DMS 273 treated with DMSO at 0.1 percent for 48 hours (cell line): ENCODE measurements at places on chromosomes 7 and 10.

- no peak for DNase-seq
These were observed 217.5 kb downstream of the POLR1F start for GRCh38 chr7:19491371-19491770.

- no peak for DNase-seq
These were observed 59.4 kb upstream of the ASAH2 start for GRCh38 chr10:50310560-50311174.

GRCh38 chr7:84975586-84976185, 211.2 kb downstream of the SEMA3D start:
- DNase-seq = no peak

- DNase-seq = no peak
These were observed 53.2 kb upstream of the ABLIM1 start for GRCh38 chr10:114711176-114711868.

DNA sequence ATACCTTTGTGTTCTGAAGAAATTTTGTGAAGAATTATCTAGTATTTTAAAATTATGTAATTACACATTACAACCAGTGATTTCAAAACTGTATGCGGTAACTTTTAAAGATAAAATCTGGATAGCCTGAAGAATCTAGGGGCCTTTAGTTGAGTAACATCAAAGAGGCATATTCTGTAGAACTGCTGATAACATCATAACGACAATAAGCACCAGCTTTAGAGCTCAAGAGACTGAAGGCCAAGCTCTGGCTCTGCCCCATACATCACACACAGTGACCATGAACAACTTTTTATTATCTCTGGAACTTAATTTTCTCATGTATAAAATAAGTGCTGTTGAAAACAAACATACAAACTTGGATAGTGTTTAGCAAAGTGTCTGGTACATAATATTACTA, 121.1 kb upstream of the RHOBTB1 start:
- DNase-seq = no peak

- DNase-seq = no peak
These were observed 508.2 kb downstream of the ZWINT start for GRCh38 chr10:55852900-55853299.

DNA sequence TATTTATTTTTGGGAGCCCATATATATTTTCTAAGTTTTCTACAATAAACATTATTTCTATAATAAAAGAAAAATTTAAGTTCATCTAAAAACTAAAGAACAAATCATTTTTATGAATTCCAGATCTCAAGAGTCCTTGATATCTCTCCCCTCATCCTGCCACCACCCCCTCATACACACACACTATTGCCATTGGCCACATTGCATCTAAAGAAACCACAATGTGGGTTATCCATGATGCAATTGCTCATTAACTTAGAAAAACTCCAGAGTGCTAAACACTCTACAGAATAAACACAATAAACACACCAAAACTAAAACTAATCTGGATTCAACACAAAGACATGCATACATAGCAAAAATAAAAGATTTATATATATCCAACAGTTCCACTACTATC, 37.8 kb downstream of the FAM13C start:
- DNase-seq = no peak

DNA sequence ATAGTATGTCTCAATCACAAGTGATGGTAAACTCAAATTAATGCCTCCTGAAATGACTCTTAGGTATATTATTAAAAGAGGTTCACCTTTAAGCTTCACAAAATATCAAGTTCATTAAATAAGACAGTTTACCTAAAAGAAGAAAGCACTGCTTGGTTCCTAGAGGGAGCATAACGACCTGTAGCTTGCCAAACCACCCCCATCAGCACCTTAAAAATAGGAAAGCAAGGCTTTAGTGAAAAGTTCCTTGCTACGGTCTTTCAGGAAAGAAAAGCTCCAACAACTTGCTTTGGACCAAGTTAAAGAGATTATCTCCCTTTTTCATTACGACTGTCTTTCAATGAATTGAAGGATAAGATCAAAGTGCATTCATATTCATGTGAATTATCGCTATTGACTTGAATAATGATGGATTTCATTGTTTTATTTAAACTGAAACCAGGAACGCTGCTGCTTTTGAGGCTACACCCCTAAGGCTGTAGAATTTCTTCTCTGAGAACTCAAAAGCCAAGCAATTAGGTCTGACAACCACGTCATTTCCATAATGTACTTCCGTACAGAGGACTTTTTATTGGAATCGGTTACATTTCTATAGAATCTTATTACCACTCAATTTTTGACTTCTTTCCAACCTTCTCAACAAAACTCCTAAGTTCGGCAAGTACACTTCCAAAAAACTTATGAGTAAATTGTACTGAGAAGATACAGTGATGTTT, 7.0 kb upstream of the SPAG6 start:
- no peak for DNase-seq

GRCh38 chr10:71090801-71091200, 121.6 kb upstream of the UNC5B start:
- no peak for DNase-seq

DNA sequence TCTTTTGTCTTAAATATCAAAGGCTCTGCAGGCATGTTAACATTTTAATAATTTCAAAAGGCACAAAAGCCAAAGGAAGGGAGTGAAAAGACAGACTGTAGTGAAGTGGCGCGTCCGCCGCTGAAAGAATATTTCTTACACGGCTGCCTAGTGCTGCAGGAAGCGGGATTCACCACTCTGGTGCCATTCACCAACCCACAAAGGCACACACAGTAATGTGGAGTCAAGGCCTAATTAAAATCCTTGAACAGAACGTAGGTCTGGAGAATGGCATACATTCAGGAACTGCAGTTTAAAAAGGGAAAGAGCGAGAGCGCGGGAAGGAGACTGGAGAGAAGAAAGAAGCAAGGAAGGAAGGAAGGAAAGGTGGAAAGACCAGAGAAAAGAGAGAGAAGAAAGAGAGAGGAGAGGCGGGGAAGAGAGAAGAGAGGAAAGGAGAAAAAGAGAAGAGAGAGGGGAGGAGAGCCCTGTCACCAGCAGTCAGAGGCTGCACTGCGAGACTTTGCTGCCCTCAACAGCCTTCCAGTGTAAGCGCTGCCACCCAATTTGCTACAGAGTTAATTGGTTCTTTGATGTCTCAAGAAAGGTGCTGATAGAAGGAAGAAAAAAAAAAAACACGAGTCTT, 554.0 kb downstream of the MDFIC start:
- DNase-seq = no peak

- DNase-seq = no peak
These were observed 463.3 kb downstream of the LRMDA start for GRCh38 chr10:75894761-75895160.

GRCh38 chr7:17139081-17139480, 159.4 kb upstream of the AHR start:
- no peak for DNase-seq

- DNase-seq = no peak
These were observed 1.2 kb downstream of the CALML5 start for GRCh38 chr10:5497948-5498730.

- DNase-seq = no peak
These were observed 45.0 kb upstream of the CSTF2T start for GRCh38 chr10:51744235-51745000.

GRCh38 chr10:484925-485661, 204.4 kb downstream of the DIP2C start:
- no peak for DNase-seq
